ENCODE measurements at places on chromosomes 11 and 22.

DNA sequence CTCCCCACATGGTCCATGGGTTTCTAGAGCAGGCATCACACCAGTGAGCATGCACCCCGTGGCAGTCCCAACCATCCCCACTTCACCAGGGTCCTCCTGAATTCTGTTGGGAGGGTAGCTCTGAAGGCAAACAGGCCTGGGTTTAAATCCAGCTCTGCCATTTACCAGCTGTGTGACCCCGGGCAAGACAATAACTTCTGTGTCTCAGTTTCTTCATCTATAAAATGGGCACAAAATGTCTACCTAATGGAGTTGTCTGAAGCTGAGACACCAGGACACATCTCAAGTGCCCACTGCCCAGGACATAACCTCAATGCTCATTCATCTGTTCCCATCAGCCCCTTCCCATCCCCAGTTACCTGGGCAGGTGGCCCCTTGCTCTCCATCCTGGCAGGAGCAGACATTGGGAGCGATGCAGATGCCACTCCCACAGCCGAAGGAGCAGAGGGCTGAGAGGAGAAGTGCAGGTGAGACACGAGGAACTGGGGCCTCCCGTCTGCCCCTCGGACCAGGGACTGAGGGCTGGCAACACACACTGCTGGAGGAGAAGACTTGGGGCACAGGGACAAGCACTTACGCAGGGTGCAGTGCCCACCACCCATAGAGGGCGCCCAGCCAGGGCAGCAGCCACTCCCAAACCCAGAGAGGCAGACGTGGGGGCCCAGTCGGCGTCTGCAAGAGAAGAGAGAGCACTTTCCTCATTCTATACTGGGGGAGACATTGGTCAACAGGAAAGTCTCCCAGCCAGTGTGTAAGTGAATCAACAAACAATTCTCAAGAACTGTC, 4.0 kb downstream of the VWCE start:
- no peak for DNase-seq

GRCh38 chr11:72363112-72363511, 71.2 kb downstream of the CLPB start:
- no peak for DNase-seq

DNA sequence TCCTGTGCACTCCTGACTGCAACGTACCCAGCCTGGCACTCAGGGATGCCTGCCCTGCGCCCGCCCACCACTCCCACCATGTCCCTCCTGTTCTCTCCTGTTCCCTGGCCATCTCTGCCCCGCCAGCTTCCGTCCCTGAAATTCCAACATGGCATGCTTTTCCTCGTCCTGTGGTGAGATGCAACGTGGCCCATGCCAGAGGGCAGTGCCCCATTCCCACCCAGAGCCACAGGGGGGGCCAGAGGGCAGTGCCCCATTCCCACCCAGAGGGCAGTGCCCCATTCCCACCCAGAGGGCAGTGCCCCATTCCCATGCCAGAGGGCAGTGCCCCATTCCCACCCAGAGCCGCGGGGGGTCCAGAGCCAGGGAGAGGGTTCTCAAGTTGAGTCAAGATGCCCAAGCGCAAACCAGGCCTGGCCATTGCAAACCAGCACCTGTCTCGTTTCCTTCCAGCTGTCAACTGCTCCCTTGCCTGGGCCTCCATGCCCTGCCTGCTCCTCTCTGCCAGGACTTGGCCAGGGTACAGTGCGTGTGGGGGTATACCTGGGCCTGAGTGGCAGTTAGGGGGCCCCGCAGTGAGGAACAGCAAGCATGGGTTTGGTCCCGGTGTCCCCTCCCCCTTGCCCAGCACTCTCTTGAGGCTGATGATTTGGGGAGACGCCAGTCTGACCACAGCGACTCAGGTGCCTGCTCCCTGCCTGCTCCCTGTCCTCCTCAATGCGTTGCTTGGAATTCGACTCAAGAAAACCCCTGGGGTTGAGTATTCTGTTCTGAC, 14.6 kb downstream of the B3GAT1 start:
- DNase-seq, result no peak

DNA sequence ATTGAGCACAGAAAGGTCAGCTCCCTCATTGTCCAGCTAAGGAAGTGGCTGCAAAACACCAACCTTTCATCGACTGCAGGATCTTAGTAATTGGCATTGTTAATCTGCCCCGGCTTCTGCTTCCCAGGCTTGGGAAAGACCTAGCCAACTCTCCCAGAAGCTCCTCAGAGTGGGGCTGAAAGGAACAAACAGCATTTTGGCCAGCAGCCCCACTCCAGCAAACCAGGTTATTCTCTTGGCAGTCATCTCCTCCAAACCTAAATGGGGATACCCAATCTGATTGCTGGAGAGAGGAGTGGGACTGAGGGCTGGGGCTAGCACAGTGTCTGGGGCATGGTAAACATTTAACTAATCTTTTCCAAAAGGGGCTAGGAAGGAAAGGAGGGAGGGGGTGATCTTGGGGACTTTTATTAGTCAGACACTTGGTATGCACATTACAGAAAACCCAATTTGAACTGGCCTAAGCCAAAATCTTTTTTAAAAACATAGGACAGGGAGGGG, 294.4 kb downstream of the MN1 start:
- DNase-seq, result no peak

GRCh38 chr11:44564670-44565210, 723 bp upstream of the CD82 start:
- DNase-seq, result no peak

- no peak for DNase-seq
Measured at GRCh38 chr11:86782742-86783141, 17.6 kb upstream of the PRSS23 start.

DNA sequence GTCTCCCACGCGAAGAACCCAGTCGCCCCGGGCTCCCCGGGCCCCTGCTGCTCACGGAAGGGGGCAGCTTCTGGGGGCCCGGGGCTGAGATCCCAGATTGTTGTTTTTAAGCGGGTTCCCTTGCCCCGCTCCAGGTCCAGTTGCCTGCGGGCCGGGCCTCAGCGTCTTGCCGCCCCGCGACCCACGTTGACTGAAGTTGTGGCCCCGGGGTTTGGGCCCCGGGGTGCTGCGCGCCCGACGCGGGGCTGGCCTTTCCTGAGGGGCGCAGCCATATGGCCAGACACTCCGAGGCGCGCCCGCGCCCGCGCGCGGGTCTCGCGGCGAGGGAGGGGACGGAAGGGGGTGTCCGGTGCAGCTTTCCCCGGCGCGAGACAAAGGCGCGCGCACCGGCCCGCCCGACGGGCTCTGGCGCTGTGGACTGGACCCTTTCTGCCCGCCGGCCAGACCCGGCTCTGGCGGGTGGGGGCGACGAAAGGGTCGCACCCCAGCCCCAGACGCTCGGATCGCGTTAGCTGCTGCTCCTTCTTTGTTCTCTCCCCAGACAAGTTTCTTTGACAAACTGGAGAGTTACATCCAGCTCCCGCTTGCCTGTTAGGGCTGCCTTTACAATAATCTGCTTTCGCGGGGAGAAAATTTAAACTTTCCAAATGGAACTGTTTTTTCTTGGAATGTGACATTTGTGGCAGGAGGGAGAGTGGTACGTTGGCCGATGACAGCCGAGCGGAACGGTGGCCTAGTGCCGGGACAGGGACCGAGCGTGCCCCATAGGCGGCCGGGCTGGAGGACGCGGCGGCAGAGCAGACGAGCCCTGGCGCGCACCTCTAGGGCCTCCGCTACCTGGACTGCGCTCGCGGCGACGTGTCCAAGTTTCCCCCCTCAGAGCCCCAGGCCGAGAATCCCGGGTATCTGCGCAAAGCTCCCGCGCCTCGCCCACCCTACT, 716 bp downstream of the AMOTL1 start:
- no peak for DNase-seq

- no peak for DNase-seq
Measured at GRCh38 chr22:37135023-37135422, 14.7 kb downstream of the IL2RB start.

GRCh38 chr11:64474680-64475079, 115.7 kb downstream of the RPS6KA4 start:
- DNase-seq, result no peak

GRCh38 chr11:102517670-102518069, 12.9 kb downstream of the MMP7 start:
- no peak for DNase-seq

- peak; percentile 32 for DNase-seq
Measured at GRCh38 chr11:45371251-45372115, 85.3 kb upstream of the SYT13 start.

DNA sequence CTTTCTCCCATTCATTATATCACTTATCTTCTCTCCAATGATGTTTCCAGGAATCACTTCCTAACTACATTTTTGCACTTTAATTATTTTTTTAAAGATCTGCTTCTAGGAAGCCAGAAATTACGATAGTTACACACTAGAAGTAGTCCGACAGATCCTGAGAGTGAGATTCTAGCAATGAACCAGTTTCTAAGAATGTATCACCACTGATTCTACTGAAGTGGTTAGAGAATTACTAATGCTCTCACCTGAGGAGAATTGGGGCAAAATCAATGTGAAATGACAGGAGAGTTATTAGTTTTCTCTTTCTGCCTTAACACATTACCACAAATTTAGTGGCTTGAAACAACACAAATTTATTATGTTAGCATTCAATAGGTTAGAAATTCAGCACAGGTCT, 241.2 kb downstream of the CASP12 start:
- DNase-seq, result no peak

- DNase-seq, result no peak
Measured at GRCh38 chr11:34013898-34014571, 37.5 kb upstream of the CAPRIN1 start.

- DNase-seq, result no peak
Measured at GRCh38 chr11:36265793-36266628, 23.2 kb downstream of the COMMD9 start.

- peak; percentile 58 for DNase-seq
Measured at GRCh38 chr11:12331239-12331874, 46.0 kb upstream of the PARVA start.

GRCh38 chr22:32103658-32104315, 55.3 kb downstream of the C22orf42 start:
- DNase-seq, result peak; percentile 2

GRCh38 chr11:103450241-103450640, 341.0 kb downstream of the DYNC2H1 start:
- DNase-seq, result no peak

DNA sequence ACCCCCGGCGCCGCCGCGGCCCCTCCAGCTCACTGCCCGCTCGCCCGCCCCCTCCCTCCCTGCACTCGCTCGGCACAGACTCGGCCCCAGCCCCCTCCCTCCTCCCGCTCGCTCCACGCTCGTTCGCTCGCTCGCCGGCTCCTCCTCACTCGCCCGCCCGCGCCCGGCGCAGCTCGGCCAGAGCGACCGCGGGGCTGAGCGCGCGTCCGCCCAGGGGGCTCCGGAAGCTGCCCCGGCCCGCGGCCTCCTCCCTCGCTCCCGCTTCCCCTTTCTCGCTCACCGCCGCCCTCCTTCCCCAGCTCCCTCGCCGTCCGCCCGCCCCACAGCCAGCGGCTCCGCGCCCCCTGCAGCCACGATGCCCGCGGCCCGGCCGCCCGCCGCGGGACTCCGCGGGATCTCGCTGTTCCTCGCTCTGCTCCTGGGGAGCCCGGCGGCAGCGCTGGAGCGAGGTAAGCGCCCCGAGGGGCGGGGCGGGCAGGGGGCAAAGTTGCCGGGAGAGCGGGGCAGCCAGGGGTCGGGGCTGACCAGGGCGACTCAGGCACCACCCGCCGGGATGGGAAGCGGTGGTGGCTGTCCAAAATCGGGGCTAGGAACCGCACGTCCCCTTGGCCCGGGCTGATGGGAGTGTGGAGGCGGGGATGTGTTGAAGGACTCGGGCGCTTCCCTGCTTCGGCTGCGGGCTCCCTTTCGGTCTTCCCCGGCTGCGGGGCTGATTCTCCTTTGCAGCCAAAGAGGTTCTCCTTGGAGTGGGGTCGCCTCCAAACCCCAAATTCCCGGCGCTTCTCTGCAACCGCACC, at the start of gene SEZ6L:
SEZ6L (plus strand) TSS at position 148 of the 797 bp plus-strand sequence; CDS start at position 356, 208 bp downstream.
- DNase-seq, result no peak
